ENCODE measurements at places on chromosomes 5 and 9.

DNA sequence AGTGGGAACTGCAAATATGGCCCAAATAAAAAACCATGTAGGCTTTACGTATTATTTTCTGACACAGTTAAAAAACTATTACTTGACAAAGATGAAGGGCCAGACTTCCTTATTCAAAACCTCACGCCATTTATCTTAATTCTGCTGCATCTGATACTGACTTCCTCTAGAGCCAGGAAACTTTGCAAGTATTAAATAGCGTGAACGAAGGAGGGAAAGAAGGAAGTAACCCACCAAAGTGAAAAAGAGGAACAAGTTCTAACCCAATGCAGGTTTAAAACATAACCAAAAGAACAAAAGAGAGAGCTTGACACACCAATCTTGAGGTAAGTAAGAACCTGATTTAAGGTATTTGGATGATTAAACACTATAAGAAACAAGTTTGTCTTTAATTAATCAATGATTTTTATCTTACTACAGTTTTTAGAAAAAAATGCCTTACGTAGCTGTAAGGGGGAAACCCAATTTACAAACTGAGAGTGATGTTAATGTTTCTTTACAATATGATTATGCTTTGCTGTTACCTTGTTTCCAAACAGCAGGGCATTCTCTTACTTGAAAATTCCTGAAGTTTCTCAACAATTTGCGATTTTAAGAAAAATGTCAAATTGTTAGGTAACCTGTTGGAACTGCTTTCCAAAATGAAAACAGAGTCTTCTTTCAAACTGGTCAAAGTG lies at the start of gene GAPT:
GAPT (plus strand) TSS at position 220 of the 677 bp plus-strand sequence. CDS start 3,102 bp downstream, outside the sequence.
- DNase-seq, result no peak

GRCh38 chr5:100828071-100828897 lies 74.8 kb downstream of the ST8SIA4 start:
- peak; percentile 2 for DNase-seq

DNA sequence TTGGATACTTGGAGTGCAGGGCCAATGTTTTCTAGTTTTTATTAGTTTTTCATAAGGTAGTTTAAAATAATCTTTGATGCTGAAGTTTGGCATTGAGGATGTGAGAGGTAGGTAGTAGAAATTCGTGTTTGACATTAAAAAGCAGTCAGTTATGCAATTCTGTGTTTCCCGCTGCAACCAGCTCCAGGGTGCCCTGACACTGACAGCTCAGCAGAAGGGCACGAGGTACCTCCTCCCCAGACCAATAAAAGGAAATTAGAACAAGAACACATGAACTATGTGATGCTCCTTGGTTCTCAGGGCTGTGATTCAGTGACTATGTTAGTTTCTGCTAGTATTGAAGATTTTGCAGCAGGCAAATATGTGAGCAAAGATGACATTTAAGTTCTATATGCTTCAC lies 40.2 kb downstream of the NSUN2 start:
- no peak for DNase-seq

- no peak for DNase-seq
These were observed 257.6 kb downstream of the RFX3 start for GRCh38 chr9:3268223-3268622.

GRCh38 chr5:35651002-35651756 lies 33.5 kb downstream of the SPEF2 start:
- peak; percentile 27 for DNase-seq

- DNase-seq, result no peak
These were observed 4.5 kb downstream of the MACIR start for GRCh38 chr5:103263054-103263453.

GRCh38 chr9:35599763-35600604 lies 5.1 kb upstream of the TESK1 start:
- DNase-seq, result no peak

- no peak for DNase-seq
These were observed 81.6 kb downstream of the ADAMTS16 start for GRCh38 chr5:5221724-5222123.

Data from activated T-cell treated with anti-CD3 and anti-CD28 coated beads for 48 hours (primary cell).